Pericardium fibroblast (primary cell): ENCODE measurements at places on chromosomes 3 and 15. TPM values are rescaled to one million over a fixed set of nuclear protein-coding genes. Genes with fewer than 3 reads are reported as not detected.

TMEM266 gene
- total RNA-seq = 0.82 TPM in 1 of 2 replicates, not detected in the other

IL17RB gene
- total RNA-seq = not detected in 2 replicates

TPRG1 gene
- 0.47 and 1.4 TPM in 2 replicates for total RNA-seq

KCNH8 gene
- total RNA-seq = not detected in 2 replicates

SEC61A1 gene
- total RNA-seq = 263 and 318 TPM in 2 replicates

PCCB gene
- total RNA-seq = 16.2 and 30.9 TPM in 2 replicates

UBE2E2 gene
- total RNA-seq = 126 and 135 TPM in 2 replicates

SNX4 gene
- total RNA-seq = 20.3 and 50.4 TPM in 2 replicates

FBXW12 gene
- not detected in 2 replicates for total RNA-seq

IGDCC3 gene
- total RNA-seq = 0.26 TPM in 1 of 2 replicates, not detected in the other

SAMMSON gene
- total RNA-seq = not detected in 2 replicates

LRRC31 gene
- total RNA-seq = not detected in 2 replicates

CADPS gene
- under 0.01 TPM in 1 of 2 replicates, not detected in the other for total RNA-seq

OXTR gene
- total RNA-seq = 0.34 and 4.2 TPM in 2 replicates

DYNLT2B gene
- total RNA-seq = 12.0 and 13.4 TPM in 2 replicates

LCTL gene
- 0.23 TPM in 1 of 2 replicates, not detected in the other for total RNA-seq

PCSK6 gene
- 4.3 and 10.7 TPM in 2 replicates for total RNA-seq

PLA2G4E gene
- total RNA-seq = not detected in 2 replicates

RHOV gene
- not detected in 2 replicates for total RNA-seq

INAFM2 gene
- total RNA-seq = 8.6 and 30.1 TPM in 2 replicates

PRKCD gene
- total RNA-seq = 1.4 and 3.7 TPM in 2 replicates

CFAP92 gene
- not detected in 2 replicates for total RNA-seq

WWTR1 gene
- total RNA-seq = 34.7 and 55.1 TPM in 2 replicates

KCNMB2 gene
- under 0.01 TPM in 1 of 2 replicates, not detected in the other for total RNA-seq

PLSCR5 gene
- not detected in 2 replicates for total RNA-seq

SNRPN gene
- total RNA-seq = 80.7 and 105 TPM in 2 replicates

GNAT1 gene
- total RNA-seq = not detected in 2 replicates

LIPC gene
- 0.43 and 0.47 TPM in 2 replicates for total RNA-seq

TRAIP gene
- total RNA-seq = 1.2 and 1.5 TPM in 2 replicates

FES gene
- 26.6 and 30.5 TPM in 2 replicates for total RNA-seq

NR2C2 gene
- total RNA-seq = 11.7 and 23.1 TPM in 2 replicates

GASK1A gene
- total RNA-seq = 0.47 and 2.3 TPM in 2 replicates

AMIGO3 gene
- 1.9 TPM in 1 of 2 replicates, not detected in the other for total RNA-seq

TGM5 gene
- total RNA-seq = not detected in 2 replicates

SLCO3A1 gene
- total RNA-seq = 2.0 and 10.9 TPM in 2 replicates

STAB1 gene
- 0.47 and 1.4 TPM in 2 replicates for total RNA-seq

RBPMS2 gene
- 0.35 and 0.94 TPM in 2 replicates for total RNA-seq

ACSBG1 gene
- 0.12 TPM in 1 of 2 replicates, not detected in the other for total RNA-seq

FBN1 gene
- total RNA-seq = 785 and 990 TPM in 2 replicates

FBLN2 gene
- total RNA-seq = 446 and 664 TPM in 2 replicates

BLOC1S6 gene
- 34.3 and 35.8 TPM in 2 replicates for total RNA-seq

PYGO1 gene
- total RNA-seq = 6.6 and 8.2 TPM in 2 replicates

RBP2 gene
- total RNA-seq = not detected in 2 replicates

PLD1 gene
- 9.5 and 16.8 TPM in 2 replicates for total RNA-seq

TMEM207 gene
- not detected in 2 replicates for total RNA-seq

CRELD1 gene
- total RNA-seq = 11.2 and 35.9 TPM in 2 replicates

DUOXA1 gene
- not detected in 2 replicates for total RNA-seq

HCLS1 gene
- 0.09 and 3.6 TPM in 2 replicates for total RNA-seq

THAP10 gene
- total RNA-seq = 2.2 and 2.5 TPM in 2 replicates

TRIM69 gene
- 4.0 and 5.4 TPM in 2 replicates for total RNA-seq

DPPA4 gene
- total RNA-seq = 0.82 TPM in 1 of 2 replicates, not detected in the other
